ENCODE measurements at places on chromosomes 3 and 15.

- no peak for DNase-seq
These were observed 24.2 kb upstream of the CA12 start for GRCh38 chr15:63405683-63406390.

- no peak for DNase-seq
These were observed 89.0 kb downstream of the CHSY1 start for GRCh38 chr15:101162701-101163483.

DNA sequence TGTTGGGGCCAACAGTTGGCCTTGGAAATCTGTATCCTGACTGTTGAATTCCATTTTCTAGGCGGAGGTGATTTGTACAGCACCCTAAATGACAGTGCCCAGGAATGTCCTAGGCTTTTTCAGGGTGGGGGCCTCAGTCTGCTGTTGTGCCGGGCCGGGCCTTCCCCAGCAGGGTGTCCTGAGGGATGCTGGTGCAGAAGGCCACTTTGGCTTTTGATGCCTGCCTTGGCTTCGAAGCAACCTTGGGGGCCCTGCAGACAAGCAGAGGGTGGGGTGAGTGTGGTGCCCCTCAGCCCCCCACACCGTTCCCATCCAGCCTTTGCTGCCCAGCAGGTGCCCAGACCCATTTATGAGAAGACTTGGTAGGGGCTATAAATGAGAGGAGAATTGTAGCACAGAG lies 33.0 kb downstream of the SYNM start:
- DNase-seq, result no peak

- DNase-seq, result no peak
These were observed 19.7 kb downstream of the BLOC1S6 start for GRCh38 chr15:45606841-45607240.

DNA sequence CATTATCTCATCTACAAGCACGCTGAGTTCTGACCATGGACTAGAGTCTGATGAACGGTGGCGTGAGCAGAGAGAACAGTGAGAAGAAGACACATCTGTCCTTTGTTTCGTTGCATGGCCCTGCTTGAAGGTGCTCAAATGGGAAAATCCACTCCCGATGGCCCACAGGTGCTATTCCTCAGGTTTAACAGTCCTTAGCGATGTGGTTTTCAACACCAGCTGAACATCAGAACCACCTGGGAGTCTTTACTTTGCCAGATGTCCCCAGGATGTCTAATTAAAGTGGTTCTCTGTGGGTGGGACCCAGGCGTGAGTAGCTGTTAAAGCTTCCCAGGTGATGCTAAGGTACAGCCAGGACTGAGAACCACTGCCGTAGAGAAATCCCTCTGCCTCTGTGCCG lies 13.0 kb downstream of the ADAMTS17 start:
- no peak for DNase-seq

DNA sequence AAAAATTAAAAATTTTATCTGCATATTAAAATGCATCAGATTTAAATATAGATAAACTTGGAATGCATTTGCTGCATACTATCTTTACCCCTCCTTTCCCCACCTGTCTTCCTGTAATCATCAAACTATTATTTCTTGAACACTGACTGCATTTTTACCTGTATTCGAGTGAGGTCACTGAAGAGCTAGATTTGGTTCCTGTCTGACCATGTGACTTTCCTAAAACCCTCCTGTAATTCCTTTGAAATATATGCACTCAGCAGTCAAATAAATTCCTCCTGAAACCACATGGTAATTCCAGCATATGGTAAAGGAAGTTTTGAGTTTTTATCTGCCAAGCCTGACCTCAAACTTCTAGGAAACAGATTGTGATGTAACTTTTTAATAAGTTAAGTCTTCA lies 445.6 kb upstream of the FRG2C start:
- DNase-seq, result no peak

DNA sequence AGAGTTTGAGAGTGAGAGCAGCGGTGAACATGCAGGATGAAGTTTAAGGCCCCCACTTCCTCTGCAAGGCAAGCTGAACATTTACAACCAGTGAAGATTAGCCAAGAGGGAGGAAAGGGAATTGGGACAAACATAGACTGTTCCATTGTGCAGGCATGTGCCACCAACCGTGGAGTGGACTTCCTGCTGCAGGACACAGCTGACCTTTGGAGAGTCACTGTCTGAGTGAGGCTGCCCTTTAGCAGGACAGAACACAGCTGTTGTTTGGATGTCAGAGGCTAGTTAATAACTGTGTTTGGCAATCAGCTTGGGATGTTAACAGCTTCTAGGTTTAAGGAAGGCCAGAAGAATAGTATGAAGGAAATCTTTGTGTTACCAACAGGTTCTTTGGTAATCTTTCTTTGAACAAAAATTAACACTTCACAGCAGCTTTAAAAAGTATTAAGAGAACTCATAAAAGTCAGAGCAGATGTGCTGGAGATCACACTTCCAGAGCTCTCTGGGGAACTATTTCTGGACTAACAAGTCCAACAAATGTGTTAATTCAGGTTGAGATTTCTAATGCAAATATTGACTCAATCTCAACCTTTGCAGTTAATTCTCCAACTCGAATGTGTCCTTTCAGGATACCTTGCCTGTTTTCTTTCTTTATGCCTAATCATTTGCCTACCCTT lies 31.4 kb downstream of the CTDSPL start:
- DNase-seq, result no peak

DNA sequence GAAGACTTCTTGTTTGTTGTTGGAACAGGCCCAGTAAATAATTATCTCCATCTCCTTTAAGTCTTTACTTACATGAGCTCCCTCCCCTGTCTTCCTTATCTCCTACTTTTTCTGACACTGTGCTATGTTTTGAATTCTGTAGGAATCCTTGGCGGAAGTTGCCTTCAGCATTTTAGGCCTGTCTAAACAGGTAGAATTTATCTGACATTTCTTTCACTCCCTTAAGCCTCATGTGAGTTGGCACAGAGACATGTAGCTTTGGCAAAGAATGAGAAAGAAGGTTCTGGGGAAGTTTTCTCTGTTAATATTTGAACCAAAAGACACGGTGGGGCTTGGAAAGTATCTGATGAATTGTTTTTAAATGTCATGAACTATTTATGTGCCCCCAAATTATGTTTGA lies 8.1 kb downstream of the MCTP2 start:
- no peak for DNase-seq

- DNase-seq, result no peak
These were observed 80.3 kb downstream of the FAIM start for GRCh38 chr3:138688871-138689299.

DNA sequence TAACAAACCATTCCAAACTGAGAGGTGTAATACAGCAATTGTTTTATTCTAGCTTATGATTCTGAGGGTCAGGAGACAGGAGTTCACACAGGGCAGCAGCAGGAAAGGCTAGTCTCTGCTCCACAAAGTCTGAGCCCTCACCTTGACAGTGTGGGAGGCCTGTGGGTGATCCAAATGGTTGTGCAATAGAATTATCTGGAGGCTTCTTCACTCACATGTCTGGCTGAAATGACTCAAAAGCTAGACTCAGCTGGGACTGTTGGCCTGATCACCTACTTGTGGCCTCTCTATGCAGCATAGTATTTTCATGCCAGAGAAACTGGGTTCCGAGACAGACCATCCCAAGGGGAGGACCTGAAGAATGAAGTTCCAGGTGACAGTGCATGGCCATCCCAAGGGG lies 233.9 kb upstream of the UBE2E2 start:
- DNase-seq, result no peak
